ENCODE measurements at places on chromosomes 2 and 18. TPM values are rescaled to one million over a fixed set of nuclear protein-coding genes. Genes with fewer than 3 reads are reported as not detected.

RTP5 gene
- polyA plus RNA-seq: not detected

OR6B2 gene
- polyA plus RNA-seq: not detected

RESP18 gene
- not detected for polyA plus RNA-seq

PROKR1 gene
- 0.08 TPM for polyA plus RNA-seq

G6PC2 gene
- polyA plus RNA-seq: 0.09 TPM

CABYR gene
- polyA plus RNA-seq: 8.8 TPM

MC4R gene
- polyA plus RNA-seq: 0.96 TPM

CACNB4 gene
- polyA plus RNA-seq: 9.7 TPM

AP1S3 gene
- polyA plus RNA-seq: 5.0 TPM

CYP27A1 gene
- polyA plus RNA-seq: 32.0 TPM

STARD6 gene
- not detected for polyA plus RNA-seq

IL1R1 gene
- polyA plus RNA-seq: 118 TPM

RIT2 gene
- polyA plus RNA-seq: not detected

CXCR1 gene
- polyA plus RNA-seq: 0.13 TPM

Measured in right lung (tissue), 10 donors.